SK-N-SH (cell line): ENCODE measurements at places on chromosomes 7 and 10.
A peak's percentile ranks its signal among the peaks of the same experiment; 100 is the strongest.

- no peak for DNase-seq
Observed at GRCh38 chr10:80579849-80580637, 42.3 kb downstream of the SH2D4B start.

GRCh38 chr10:69685802-69686585, 55.9 kb downstream of the FAM241B start:
- peak; percentile 74 for DNase-seq

- no peak for DNase-seq
Observed at GRCh38 chr7:138030679-138031351, 28.9 kb upstream of the CREB3L2 start.

DNA sequence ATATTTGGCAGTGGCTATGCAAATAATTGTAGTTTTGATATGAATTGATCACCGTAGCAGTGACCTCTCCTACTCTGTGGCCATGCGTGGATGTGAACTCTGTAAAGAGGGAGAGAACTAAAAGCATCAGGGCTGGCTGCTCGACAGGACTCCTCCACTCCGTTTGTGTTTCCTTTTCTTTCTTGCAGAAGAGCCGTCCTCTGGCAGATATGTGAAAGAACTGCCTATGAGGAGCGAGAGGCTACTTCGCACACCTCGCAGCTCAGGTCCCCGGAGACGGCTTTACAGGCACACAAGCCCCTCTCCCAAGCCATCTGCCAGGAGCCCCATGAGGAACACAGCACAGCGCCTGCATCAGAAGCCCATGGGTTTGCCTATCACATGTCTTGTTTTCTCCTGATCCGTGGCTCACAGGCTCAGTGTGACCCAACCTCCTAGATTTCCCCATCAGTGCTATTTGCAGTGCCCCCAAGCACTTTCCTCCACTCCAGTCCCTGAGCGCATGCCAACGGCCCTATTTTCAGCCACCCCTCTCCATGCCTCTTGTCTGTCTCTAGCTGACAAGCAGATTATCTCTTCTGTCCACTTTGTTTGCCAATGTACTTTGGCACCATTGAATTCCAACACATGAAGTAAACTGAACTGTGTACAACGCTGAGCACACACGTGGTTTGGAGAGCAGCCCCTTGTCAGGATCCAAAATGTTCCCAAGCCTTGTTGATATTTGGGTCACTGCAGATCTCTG, 164.3 kb upstream of the AKR1E2 start:
- DNase-seq: no peak

- DNase-seq: no peak
Observed at GRCh38 chr10:78565841-78566240, 502.9 kb upstream of the ZMIZ1 start.

DNA sequence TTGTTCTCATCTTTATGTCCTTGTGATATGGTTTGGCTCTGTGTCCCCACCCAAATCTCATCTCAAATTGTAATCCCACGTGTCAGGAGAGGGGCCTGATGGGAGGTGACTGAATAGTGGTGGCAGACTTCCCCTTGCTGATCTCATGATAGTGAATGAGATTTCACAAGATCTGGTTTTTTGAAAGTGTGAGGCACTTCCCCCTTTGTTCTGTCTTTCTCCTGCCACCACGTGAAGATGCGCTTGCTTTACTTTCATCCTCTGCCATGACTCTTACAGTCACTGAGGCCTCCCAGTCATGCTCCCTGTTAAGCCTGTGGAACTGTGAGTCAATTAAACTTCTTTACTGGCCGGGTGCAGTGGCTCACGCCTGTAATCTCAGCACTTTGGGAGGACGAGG, 161.0 kb downstream of the HERPUD2 start:
- no peak for DNase-seq

- DNase-seq: no peak
Observed at GRCh38 chr10:58477902-58478301, 34.8 kb upstream of the BICC1 start.

DNA sequence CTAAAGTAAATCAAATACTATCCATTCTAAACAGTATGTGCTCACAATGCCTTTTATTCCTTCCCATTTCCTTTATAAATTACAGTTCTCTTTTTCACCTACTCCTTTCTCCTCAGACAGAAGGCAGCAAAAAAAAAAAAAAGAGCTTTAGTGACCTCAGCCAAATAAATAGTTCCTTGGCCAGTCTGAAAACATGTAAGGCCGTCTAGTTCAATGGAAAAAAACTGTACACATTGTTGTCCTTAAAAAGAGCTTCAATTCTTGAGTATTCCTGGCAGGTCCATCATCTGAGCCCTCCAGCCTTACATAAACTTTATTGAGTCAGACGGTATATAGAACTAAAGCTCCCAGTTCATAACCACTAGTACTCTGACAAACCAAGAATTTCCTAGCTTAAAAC, 185.4 kb downstream of the CACNA2D1 start:
- no peak for DNase-seq

DNA sequence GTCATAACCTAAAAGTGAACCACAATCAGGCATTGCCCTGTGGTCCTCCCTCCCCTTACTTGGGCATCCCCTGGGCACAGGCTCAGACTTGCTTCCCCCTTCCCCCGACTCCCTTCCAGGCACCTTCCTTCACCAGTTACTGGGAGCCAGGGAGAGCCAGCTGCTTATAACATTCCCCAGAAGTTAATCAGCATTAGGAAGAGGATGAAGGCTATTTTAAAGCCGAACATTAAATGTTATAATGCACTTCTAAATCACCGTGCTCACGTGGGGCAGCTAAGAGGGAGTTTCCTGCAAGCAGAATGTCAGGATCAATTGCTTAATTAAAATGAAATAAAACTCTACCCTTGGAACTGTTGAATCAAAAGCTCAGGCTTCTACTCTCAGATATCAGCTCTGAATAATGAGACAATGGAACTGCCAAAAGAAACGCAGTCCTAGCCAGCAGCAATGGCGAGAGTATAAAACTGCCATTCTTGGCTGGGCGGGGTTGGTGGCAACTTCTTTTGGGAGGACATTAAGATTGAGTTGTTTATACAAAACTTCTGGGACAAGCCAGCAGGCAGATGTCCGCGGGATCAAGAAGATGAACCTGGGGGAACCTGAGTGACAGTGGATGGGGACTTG, 169.5 kb downstream of the FANK1 start:
- DNase-seq: no peak

GRCh38 chr7:105835441-105835840, 41.0 kb downstream of the ATXN7L1 start:
- no peak for DNase-seq

GRCh38 chr7:16801111-16801542, 3.7 kb downstream of the AGR2 start:
- peak; percentile 42 for DNase-seq

DNA sequence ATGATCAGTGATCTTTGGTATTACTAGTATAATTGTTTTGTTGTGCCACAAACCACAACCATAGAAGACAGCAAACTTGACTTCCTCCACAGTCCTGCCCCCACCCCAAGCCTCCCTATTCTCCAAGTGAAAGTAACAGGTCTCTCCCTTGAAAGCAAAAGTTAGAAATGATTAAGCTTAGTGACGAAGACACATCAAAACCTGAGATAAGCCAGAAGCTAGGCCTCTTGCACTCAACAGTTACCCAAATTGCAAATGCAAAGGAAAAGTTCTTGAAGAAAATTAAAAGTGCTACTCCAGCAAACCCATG, 7.5 kb downstream of the SAR1A start:
- DNase-seq: no peak

- DNase-seq: no peak
Observed at GRCh38 chr7:100384628-100385294, 11.5 kb downstream of the PILRA start.

GRCh38 chr10:32341596-32341995, 5.4 kb downstream of the EPC1 start:
- no peak for DNase-seq

- no peak for DNase-seq
Observed at GRCh38 chr10:129581827-129582411, 114.9 kb downstream of the MGMT start.

DNA sequence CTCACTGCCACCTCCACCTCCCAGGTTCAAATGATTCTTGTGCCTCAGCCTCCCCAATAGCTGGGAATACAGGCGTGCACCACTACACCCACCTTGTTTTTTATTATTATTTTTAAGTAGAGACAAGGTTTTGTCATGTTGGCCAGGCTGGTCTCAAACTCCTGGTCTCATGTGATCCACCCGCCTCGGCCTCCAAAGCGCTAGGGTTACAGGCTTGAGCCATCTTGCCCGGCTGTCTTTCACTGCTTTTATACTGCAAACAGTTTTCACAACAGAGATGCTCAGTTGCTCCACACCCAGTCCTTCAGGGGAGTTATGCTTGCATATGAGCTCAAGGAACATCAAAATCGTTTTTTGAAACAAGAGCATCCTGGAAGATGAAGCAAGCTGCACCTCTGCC, 1.3 kb upstream of the PRR15 start:
- DNase-seq: no peak

DNA sequence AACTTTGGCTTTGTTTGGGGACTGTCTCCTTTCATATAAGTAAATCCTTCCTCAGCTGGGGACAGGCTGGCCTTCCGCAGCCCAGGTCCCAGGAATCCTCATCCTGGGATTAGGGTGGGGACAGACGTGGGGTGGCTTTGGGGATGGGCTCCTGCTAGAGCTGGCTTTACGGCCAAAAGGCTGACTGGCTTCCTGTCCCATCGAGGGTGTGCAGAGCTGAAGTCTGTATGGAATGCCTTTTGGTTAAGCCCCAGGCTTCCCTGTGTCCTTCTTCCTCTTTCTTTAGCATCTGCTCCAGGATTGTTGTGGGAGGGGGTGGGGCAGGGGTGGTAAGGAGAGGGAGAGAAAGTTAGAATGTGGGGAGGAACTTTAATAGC, 59.4 kb upstream of the AQP1 start:
- DNase-seq: no peak

DNA sequence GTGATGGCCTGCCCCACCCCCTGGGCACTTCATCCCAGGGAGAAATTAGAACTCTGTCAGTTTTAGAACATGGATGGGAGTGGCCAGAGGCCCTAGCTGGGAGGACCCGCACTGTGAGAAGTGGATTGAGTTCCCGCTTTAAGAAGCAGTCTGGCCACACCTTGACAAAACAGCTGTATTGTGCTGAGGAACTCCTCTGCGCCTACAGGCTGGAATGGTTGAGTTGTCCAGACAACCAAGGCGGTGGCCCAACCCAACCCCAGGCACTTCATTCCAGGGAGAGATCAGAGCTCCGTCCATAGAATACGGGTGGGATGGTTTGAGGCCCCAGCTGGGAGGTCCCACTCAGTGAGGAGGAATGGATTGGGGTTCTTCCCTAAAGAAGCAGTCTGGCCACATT, 196.0 kb downstream of the TMEM26 start:
- DNase-seq: no peak

DNA sequence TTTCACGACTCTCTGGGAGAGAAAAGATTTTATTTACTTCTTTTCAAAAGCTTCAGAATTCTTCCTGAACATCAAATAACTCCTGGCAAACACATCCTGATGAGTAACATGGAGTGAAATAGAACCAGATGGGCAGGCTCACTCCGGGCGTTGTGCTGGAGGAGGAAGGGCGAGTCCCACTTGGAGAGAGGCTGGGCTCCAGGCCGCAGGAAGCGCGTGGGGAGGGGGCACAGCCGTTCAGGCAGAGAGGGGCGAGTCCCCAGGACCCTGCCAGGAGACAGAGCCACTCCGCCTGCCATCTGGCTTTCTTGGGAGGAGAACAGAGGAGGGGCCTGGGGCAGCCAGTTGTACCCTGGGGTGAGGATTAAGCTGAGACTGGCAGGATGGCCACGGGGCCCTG, 265.9 kb upstream of the ZMIZ1 start:
- DNase-seq: peak; percentile 58

- DNase-seq: no peak
Observed at GRCh38 chr10:66852811-66853210, 73.0 kb upstream of the LRRTM3 start.
